ENCODE measurements at places on chromosomes 6 and 20. TPM values are rescaled to one million over a fixed set of nuclear protein-coding genes. Genes with fewer than 3 reads are reported as not detected.

GRCh38 chr6:112745765-112746164, 398.6 kb downstream of the RFPL4B start:
- H3K4me3 ChIP-seq, result no peak overlapping the region
- no peaks in the 10 kb centered on the region for H3K27me3 ChIP-seq
- no peaks in the 10 kb centered on the region for H3K36me3 ChIP-seq
- H3K27ac ChIP-seq, result no peak overlapping the region

DNA sequence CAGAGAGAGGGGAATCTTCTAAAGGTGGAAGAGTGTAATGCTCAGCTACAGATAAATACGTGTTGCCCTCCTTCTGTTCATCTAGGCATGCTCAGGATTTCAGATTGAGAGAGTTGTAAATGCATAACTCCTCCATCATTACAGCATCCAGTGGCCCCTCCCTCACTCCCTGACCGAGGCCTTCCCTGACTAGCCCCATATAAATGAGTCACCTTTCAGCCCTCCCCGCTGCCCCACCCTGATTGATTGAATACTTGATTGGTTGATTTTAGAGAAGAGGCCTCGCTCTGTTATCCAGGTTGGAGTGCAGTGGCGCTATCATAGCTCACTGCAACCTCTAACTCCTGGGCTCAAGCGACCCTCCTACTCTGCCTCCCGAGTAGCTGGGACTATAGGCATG, 193.7 kb downstream of the EYA2 start:
- no peaks in the 10 kb centered on the region for H3K36me3 ChIP-seq
- no peak overlapping the region for H3K27ac ChIP-seq

DNA sequence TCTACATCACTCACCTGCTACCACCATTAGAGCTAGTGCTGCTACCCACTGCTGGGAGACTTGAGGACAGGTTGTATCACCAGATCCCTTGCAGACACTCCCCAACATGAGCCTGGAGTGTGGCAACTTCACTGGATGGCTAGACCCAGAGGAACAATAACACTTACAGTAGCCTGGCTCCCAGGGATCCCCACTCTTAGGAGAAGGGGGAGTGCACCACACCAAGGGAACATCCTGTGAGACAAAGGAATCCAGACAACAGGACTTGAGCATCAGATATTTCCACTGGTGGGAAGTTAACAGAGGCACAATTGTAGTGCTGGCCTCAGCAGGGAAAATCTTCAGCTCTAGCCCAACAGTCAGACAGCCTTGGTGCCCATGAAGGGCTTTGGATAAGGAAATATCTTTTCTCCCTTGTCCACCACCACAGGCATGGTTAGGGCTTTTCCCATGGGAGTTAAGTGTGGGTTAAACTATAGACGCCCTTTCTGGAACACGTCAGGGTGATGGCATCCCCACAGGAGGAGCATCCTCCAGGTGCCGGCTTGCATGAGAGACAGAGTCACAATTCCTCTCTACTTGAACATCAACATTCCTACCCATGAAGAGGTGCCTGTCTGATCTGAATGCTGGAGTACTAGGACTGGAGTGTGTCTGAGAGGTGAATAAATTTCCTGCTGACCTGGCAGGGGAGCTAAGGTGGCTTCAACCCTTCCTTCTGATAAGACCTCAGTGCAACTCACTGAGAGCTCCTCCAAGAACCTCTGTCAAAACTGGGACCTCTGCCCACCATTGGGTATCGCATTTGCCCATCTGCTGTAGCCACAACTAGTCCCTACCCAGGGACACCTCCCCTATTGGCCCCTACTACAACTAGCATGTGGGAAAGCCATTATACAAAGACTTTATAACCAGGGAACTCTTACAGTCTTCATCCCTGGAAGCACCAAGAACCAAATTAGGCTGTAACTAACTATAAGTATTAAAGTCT, 55.4 kb upstream of the SIRPG start:
- no peak for DNase-seq
- H3K36me3 ChIP-seq, result no peaks in the 10 kb centered on the region
- no peak overlapping the region for H3K27ac ChIP-seq
- no peak overlapping the region for H3K4me3 ChIP-seq

HTR1E gene
- not detected for total RNA-seq

RIMS4 gene
- total RNA-seq, result not detected
